ENCODE measurements at places on chromosomes 7 and 10.
A peak's percentile ranks its signal among the peaks of the same experiment; 100 is the strongest.

DNA sequence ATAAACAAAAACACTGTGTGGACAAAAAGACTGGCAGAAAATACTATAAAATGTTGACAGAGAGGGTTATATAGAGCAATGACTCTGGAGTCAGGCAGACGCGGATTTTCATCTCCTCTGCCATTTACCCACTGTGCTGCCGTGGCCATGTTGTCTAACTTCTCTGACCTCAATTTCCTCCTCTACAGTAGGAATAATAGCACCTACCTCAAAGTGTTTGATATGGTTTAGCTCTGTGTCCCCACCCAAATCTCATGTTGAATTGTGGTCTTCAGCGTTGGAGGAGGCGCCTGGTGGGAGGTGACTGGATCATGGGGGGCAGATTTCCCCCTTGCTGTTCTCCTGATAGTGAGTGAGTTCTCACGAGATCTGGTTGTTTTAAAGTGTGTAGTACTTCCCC, 78.2 kb upstream of the CALN1 start:
- DNase-seq = no peak

DNA sequence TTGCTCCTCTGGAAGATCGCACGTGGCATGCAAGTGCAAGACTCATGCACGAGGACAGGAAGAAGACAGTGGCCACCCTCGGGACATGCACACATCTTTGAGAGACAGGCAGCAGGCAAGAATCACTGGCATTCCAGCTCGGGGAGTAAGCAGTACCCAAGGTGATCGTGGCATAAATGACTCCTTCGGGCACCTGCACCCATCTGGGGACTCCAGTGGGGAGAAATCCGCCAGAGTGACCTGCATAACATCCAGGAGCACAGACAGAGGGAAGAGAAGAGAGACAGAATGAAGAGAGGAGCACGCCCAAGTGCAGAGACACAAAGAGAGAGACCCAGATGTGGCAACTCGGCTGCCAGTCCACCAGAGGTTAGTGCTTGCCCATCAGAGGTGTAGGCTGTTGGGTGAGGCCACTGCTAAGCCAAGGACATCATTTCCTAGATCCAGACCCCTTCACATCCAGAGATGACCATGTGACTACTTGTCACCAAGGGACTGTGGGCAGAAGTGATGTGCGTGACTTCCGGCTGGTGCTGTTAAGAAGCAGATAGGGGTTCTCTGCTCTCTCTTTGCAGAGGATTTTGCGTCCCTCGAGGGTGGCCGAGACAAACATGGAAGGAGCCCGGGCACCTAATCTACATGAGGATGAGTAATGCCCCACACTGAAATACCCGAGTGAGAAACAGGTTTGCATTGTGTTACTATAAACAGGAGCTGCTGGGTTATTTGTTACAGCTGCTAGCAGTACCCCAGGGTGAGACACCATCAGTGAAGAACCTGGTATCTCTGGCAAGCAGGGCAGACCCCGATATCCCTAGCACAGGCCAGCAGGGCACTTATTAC, 80.6 kb downstream of the VWA2 start:
- no peak for DNase-seq

GRCh38 chr10:132328738-132329137, 3.3 kb upstream of the LRRC27 start:
- no peak for DNase-seq

DNA sequence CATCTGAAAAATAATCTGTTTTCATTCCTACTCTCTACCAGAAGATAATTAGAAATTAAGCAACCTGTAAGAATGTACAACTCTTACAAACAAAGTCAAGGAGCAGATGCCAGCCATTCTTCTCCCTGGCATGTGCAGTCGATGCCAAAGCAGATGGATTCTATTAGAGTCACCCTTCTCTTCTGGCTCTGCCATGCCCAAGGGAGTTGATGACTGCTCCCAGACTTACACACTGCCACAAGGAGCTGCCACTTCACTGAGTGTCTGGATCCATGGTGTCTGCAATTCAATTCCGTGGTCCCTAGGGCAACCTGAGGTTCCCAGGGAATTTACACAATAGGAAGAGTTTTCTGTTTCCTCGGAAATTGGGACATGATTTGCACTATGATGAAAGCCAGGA, 89.1 kb upstream of the IFRD1 start:
- DNase-seq = no peak

DNA sequence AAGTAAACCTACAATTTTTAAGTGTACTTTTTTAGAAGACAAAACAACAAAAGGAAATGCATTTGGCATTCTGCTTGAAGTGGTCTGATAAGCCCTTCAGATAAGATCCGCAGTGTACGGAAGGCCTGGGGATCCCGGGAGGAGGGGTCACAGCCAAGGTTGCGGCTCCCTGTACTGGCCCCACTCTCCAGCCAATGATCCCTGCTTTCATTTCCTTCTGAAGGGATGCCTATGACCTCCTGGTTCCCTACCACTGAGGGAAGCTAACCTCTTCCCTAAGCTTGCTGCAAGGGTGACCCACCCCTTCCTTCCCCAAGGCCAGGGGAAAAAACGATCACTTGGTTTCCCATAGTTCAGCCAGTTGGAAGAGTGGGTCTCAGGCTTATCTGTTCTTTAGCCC, 5.3 kb downstream of the DENND2A start:
- no peak for DNase-seq

DNA sequence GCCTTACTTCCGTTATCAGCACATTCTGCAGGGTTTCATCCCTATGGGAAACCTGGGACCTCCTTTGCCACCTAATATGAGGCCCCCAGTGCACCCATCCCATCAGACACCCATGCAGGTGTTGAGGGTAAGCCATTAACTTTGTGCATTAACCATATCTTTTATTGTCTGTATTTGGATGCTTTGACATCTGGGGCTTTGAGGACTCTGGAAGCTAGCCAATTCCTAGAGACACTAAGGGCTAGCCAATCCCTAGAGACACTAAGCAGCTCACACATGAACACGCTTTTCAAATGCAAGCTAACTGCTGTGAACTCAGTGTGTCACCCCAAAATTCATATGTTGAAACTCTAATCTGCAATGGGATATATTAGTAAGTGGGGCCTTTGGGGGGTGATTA, 272.5 kb upstream of the COBL start:
- no peak for DNase-seq

- DNase-seq = no peak
These were observed 77.3 kb downstream of the GLRX3 start for GRCh38 chr10:130213286-130214080.

DNA sequence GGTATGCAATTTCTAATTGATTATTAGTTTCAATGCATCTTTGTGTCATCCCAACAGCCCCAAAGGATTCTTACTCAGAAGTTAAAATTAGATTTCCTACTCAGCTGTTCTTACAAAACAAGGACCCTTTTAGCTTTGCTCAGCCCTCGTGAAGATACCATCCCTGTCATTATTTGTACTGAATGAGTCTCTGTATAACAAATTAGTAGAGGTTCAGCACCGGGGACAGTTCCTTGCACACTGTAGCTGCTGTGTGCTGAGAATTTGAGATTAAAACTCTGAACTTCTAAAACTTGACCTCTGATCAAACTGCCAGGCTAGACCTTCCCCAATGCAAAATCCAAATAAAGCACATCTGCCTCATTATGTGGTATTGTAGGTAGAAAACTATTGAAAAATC, 299.1 kb downstream of the LHFPL3 start:
- no peak for DNase-seq

GRCh38 chr10:58280477-58280876, 11.5 kb downstream of the CISD1 start:
- no peak for DNase-seq

- no peak for DNase-seq
These were observed 25.1 kb upstream of the FAM20C start for GRCh38 chr7:167090-167855.

GRCh38 chr10:29588629-29589421, 45.9 kb downstream of the SVIL start:
- DNase-seq = no peak

DNA sequence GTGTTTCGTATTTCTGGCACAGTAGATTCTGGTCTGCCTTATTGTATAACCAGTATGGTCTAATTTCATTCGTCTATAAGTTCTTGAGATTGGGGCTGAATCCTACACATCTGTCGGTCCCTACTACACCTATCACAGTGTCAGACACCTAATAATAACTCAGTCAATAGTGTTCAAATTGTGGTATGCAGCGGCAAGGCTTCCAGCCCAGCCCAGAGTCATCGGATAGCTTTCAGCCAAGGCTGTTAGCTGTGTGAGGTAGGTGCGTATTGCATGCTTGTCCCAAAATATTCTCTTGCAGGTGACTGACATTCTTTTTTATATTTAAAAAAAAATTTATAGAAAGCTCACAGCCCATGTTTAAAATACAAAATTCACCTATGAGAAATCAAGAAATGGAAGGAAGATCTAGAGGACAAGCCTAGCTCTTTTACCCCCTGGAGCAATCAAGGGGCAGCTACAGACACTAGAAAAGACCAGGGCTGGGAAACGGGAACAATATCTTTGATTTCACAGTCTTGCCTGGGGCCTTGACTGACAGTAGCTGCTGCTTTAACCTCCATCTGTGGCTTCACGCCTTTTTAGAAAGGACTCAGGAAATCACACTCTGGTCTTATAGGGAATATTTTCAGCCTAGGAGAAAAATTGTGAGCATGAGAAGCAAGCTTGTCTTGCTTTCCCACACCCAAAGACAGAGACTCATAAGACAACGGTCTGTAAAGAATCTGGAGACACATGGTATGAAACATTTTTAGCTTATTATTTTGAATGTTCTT, 9.5 kb upstream of the ASB4 start:
- no peak for DNase-seq

DNA sequence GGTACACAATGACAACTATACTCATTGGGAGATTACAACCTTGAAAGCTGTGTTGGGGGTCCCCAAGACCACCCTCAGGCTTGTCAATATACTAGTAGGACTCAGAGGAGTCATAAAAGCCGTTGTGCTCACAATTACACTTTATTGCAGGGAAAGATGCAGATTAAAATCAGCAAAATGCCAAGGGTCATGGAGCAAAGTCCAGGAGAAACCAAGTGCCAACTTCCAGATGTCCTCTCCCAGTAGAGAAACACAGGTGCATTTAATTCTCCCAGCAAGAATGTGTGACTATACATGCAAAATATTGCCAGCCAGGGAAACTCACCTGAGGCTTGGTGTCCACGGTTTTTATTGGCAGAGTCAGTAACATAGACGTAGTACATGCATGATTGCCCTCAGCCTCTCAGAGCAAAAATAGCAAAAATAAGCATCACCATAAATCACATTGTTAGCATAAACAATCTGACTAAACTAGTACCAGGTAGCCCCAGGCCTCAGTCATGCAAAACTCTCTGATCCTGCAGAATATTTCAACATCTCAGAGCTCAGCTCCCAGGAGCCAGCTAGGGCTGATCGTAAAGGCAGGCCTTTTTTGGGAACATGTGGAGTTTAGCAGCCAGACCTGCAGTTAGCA, 50.7 kb downstream of the VIM start:
- DNase-seq = no peak

DNA sequence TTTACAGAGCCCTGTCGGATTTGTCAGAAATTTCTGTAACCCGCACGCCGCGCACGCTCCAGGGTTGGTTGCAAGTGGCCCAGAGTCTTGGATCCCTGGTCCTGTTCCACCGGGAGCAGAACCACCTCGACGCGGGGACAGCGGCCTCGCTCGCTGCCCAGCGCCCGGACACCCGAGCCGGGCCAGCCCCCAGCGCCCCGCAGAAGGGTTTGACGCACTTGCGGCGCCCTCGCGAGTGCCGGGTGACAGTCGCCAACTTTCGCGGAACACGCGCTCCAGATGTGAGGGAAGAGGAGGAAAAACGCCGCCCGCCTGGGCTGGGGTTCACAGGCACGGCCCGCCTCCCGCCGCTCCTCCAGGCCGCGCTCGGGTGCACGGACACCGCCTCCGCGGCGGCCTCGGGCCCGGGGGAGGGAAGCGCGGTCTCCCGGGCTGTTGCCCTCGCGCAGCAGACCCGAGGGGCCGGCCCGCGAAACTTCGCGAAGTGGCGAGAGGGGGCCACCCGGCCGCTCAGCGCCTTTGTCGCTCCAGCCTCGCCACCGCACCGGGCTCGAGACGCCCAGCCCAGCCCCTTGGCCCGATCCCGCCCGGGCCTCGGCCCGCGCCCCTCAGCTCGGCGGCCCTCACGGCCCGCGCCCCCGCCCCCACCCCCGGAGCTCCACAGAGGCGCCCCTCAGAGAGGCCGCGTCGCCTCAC, 514 bp downstream of the RNF216 start:
- peak; percentile 11 for DNase-seq

- no peak for DNase-seq
These were observed 27.7 kb downstream of the PSPH start for GRCh38 chr7:56023500-56023899.

GRCh38 chr10:119025776-119026175, 3.7 kb upstream of the NANOS1 start:
- no peak for DNase-seq

DNA sequence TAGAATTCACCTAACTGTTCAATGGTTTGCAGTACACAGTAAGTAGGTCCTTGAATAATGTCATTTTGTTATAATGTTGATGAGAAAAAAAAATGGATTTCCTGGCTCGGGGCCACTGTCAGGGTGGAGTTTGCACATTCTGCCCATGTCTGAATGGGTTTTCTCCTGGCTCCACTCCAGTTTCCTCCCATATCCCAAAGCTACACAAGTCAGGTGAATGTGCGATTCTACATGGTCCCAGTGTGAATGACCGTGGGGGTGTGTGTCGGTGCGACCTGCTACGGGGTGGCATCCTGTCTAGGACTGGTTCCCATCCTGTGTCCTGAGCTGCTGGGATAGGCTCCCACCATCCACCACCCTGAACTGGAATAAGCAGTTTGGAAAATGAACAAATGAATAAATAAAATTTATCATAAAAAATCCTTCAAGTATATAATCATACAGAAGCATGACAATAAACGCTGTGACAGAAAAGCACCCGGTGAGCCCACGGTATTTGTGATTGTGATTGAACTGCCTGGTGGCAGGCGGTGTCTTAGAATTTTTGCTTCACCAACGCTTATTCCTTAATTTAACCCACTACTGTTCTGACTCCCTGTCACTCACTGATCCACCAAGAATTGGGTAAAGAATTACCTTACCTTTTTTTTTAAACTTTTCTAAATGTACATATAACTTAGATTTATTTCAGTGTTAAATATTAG, 114.1 kb downstream of the ICA1 start:
- no peak for DNase-seq

GRCh38 chr10:33684211-33684611, 349.7 kb upstream of the NRP1 start:
- no peak for DNase-seq

GRCh38 chr10:12559578-12560178, 210.3 kb downstream of the CAMK1D start:
- DNase-seq = no peak

GRCh38 chr10:103155471-103156085, 37.5 kb downstream of the NT5C2 start:
- DNase-seq = no peak

Data from stimulated activated CD4-positive, alpha-beta T cell treated with anti-CD3 and anti-CD28 coated beads, Interleukin-12 subunit alpha, Interleukin-12 subunit beta, amount 100 ng/mL, for 24 hours (primary cell).